ENCODE measurements at places on chromosomes 4 and X.
A peak's percentile ranks its signal among the peaks of the same experiment; 100 is the strongest.

GRCh38 chr4:119014658-119015057, 121.0 kb upstream of the MYOZ2 start:
- no peaks in the 10 kb centered on the region for H3K27me3 ChIP-seq
- H3K4me3 ChIP-seq: no peak overlapping the region
- H3K4me1 ChIP-seq: no peaks in the 10 kb centered on the region
- H3K27ac ChIP-seq: no peak overlapping the region
- DNase-seq: no peak

DNA sequence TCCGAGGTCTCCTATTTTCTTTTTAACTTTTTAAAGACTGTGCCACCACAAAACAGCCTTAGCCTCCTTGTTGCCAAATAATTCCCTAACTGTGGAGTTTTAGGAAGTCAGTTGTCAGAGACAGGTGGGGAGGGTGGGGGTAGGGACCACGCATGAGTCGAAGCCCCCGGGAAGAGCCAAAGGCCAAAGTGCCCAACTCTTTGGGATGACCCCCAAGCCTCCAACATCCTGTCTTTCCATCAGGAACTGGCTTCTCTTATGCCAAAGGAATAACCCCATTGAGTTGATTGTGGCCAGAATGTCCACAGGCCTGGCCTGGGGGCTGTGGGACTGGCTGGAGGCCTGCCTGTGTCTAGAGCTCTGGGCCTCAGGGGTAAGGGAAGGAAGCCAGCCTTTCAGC, 5.8 kb downstream of the PRRG3 start:
- H3K4me3 ChIP-seq: no peak overlapping the region
- no peaks in the 10 kb centered on the region for H3K4me1 ChIP-seq
- H3K27me3 ChIP-seq: peaks cover 21% of the 10 kb centered on the region
- H3K27ac ChIP-seq: no peak overlapping the region
- H3K36me3 ChIP-seq: no peaks in the 10 kb centered on the region

DNA sequence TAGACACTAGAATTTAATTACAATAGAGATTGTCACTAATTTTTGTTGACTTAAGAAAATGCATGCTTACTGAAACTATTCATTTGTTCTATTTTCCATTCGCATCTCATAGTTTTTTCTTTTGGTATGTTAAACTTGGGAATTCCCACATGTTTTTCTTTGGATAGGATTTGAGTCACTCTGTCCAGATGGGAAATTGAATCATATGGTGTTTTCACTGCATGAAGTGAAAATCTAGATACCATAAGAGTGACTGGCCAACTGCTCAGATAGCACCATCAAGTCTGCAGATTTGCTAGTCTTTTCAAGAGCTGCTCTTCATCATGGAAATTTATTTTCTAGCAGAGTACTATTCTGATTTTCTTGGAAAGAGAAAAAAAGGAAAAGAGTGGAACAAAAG, 172.6 kb downstream of the FAM47B start:
- no peak overlapping the region for H3K27ac ChIP-seq
- H3K27me3 ChIP-seq: no peaks in the 10 kb centered on the region
- H3K4me3 ChIP-seq: no peak overlapping the region
- no peak for DNase-seq

DNA sequence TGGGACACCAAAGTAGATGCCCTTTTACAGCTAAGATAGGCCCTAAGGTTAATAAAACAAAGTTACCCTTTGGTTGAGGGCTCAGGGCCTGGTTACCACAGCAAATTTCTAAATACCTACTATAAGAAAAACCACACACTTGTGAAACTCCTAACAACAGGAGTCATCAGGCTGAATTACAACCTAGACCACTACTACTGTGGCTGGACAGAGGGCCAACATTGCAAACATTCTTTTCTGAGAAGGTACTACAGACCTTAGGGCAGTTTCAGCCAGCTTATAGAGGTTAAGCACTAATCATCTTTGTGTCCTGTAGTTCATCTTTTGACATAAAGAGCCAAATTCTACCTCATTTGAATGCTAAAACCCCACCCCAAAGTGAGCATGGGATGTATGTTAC, 504.0 kb downstream of the RAPGEF2 start:
- no peaks in the 10 kb centered on the region for H3K27me3 ChIP-seq
- H3K4me3 ChIP-seq: no peak overlapping the region
- no peaks in the 10 kb centered on the region for H3K36me3 ChIP-seq
- no peaks in the 10 kb centered on the region for H3K4me1 ChIP-seq

GRCh38 chr4:26762650-26763049, 98.0 kb upstream of the STIM2 start:
- no peak for DNase-seq
- no peaks in the 10 kb centered on the region for H3K36me3 ChIP-seq
- H3K4me1 ChIP-seq: no peaks in the 10 kb centered on the region
- H3K27ac ChIP-seq: no peak overlapping the region
- H3K4me3 ChIP-seq: no peak overlapping the region

- peak; percentile 32 for DNase-seq
- no peak overlapping the region for H3K27ac ChIP-seq
- no peaks in the 10 kb centered on the region for H3K27me3 ChIP-seq
- no peaks in the 10 kb centered on the region for H3K4me1 ChIP-seq
These were observed 98.3 kb upstream of the MAOA start for GRCh38 chrX:43557792-43558191.

DNA sequence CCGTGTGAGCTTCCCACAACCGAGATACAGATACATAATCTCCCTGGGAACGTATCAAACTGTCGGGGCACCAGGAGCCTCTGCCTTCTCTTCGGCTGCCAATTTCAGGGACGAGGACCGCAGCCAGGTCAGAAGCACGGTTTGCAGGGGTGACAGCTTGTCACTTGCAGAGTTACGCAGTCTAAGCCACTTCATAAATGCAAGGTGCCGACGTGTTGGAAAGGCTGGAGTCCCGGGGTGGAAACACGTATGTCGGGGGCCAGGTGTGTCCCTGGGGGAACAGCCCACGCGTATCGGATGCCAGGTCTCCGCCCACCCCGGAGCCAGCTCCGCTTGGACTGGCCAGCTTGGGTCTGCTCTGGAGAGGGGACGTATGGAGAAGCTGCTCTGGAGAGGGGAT, 76.3 kb upstream of the SHOX start:
- DNase-seq: no peak
- H3K27me3 ChIP-seq: no peaks in the 10 kb centered on the region
- no peaks in the 10 kb centered on the region for H3K4me1 ChIP-seq
- no peak overlapping the region for H3K27ac ChIP-seq
- no peaks in the 10 kb centered on the region for H3K36me3 ChIP-seq
- H3K4me3 ChIP-seq: no peak overlapping the region

- no peaks in the 10 kb centered on the region for H3K4me1 ChIP-seq
- no peaks in the 10 kb centered on the region for H3K36me3 ChIP-seq
- H3K27me3 ChIP-seq: no peaks in the 10 kb centered on the region
- no peak for DNase-seq
- no peak overlapping the region for H3K4me3 ChIP-seq
These were observed 951.5 kb upstream of the SLIT2 start for GRCh38 chr4:19300213-19300612.

DNA sequence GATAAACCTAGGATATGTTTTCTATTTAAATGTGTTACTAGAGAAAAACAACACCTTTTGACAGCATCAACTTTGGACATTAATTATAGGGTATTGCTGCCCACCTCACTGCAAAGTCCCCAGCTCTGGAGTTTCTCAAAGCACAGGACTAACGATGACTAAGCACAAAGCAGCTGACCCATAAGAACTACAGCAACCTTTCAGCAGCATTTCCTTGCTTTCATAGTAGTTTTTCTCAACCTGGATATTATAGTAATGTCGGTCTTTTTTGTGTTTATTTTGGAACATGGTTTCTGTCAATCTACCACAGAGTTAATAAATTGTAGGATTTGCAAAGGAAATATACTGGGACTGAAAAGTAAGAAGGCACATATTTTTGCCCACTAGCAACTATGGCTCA, 21.5 kb downstream of the HHIP start:
- H3K4me1 ChIP-seq: no peaks in the 10 kb centered on the region
- H3K27ac ChIP-seq: no peak overlapping the region
- no peaks in the 10 kb centered on the region for H3K27me3 ChIP-seq
- H3K36me3 ChIP-seq: no peaks in the 10 kb centered on the region
- no peak for DNase-seq

DNA sequence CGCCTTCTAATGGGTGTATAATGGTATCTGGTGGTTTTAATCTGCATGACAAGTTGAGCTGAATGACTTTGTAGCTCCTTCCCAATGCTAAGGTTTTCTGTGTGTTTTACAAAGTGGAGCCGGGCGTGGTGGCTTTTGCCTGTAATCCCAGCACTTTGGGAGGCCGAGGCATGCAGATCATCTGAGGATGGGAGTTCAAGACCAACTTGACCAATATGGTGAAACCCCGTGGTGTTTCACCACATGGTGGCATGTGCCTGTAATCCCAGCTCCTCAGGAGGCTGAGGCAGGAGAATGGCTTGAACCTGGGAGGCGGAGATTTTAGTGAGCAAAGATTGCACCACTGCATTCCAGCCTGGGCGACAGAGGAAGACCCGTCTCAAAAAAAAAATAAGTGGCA, 28.9 kb downstream of the ARFIP1 start:
- H3K27me3 ChIP-seq: no peaks in the 10 kb centered on the region
- no peak overlapping the region for H3K4me3 ChIP-seq
- no peaks in the 10 kb centered on the region for H3K4me1 ChIP-seq
- DNase-seq: no peak
- no peak overlapping the region for H3K27ac ChIP-seq

DNA sequence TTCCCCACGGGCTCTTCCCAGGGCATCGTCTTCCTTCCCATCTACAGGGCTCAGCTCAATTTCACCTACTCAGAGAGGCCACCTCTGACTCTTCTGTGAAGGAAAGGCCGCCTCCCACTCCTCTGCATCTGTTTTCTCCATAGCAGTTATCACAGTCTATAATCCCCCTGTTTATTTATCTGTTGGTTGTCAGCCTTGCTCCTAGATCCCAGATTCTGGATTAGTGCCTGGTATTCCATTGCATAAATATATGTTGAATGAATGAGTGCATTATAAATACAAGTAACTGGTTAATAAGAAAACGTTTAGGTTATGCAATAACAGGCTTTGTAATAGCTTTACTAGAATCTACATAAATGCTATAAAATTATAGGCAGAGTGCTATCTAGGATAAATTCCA, 52.9 kb downstream of the NSG1 start:
- no peak overlapping the region for H3K4me3 ChIP-seq
- H3K4me1 ChIP-seq: no peaks in the 10 kb centered on the region
- no peak for DNase-seq
- no peaks in the 10 kb centered on the region for H3K27me3 ChIP-seq
- H3K27ac ChIP-seq: no peak overlapping the region
- H3K36me3 ChIP-seq: no peaks in the 10 kb centered on the region

DNA sequence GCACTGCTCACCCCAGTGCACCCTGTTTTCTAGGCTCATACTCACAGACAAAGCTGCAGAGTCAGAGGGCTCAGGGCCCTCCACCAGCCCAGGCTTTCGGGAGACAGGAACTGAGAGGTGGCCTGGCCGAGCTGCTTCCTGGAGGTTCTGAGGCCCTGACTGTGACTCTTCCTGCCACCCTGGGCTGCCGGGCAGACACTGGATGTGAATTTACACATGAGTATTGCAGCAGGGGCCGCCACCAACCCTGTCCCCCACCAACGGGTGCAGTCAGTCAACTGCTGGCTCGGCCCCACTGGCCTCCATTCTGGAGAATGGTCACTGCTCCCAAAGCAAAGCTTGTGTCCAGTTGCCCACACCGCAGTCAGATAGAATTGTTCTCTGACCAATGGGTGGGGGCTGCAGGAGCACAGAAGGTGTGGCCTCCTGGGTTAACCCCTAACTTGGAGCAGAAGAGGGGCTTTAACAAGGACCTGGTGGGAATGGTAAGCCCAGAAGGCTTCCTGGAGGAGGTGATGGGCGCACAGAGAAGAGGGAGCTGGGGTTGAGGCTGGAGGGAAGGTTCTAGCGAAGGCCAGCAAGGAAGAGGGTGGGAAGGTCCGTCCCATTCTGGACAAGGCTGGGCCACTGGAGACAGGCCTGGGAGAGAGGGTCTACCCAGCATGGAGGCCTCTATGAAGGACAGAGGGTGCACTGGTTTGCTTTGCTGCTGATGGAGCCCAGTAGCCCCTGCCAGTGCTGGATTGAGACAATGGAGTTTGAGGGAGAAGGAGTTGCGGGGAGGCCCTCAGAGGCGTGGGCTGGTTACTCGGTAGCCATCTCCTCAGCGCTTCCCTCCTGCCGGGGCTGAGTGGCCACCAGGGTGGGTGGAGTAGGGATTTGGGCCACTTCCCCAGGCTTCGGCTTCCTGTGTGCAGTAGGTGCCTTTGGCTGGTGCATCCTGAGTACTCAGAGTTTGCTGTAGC, 135.3 kb downstream of the CPZ start:
- H3K27me3 ChIP-seq: no peaks in the 10 kb centered on the region
- peak; percentile 14 for DNase-seq
- H3K4me3 ChIP-seq: no peak overlapping the region
- no peaks in the 10 kb centered on the region for H3K4me1 ChIP-seq
